ENCODE measurements at places on chromosomes 2 and 18.

GRCh38 chr18:50769463-50769862 is 50.4 kb downstream of the MRO start:
- DNase-seq = no peak

DNA sequence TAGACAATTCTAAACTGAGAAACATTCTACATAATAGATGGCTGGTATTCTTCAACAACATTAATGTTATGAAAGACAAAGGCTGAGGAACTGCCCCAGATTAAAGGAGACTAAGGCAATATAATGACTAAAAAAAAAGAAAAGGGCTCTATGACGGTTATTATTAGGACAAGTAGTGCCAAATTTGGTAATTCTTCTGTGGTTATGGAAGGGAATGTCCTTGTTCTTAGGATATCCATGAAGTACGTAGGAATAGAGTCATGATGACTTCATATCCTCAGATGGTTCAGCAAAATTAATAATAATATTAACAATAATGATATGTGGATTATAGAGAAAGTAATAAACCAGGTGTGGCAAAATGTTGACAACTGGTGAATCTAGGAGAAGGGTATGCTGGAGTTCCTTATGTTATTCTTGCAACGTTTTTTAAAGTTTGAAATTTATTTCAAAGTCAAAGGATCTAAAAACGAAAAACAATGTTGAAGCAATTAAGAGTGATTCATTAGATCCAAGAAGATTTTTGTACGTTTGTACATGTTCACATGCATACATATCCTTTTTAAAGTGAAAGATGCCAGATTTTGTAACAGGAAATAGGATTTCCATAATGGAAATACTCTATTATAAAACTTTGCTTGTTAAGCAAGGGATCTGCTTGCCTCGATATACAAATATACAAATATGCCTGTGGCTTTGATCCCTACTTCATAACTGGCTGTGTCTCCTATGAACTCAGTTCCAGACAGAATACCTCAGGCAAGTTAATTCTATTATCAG is 27.7 kb upstream of the STRN start:
- DNase-seq = no peak

DNA sequence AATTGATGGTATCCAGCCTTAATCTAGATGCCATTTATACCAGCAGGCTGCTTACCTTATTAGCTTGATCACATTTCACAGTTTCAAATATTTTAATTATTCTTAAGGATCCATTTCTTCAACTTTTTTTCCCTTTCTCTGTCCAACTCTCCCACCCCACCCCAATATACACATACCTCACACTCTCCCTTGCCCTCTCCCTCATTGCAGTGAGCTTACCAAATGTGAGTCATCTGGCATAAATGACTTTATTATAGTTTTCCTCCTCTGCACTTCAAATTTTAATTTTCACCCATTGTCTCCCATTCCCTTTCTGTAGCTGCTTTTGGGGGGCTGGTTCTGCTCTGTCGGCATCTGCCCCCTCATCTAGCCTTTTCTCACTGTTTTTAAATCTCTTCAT is 12.9 kb downstream of the HTR2B start:
- DNase-seq = no peak

GRCh38 chr18:40662898-40663437 is 1292.1 kb upstream of the PIK3C3 start:
- no peak for DNase-seq

GRCh38 chr2:165064743-165065142 is 109.4 kb upstream of the SLC38A11 start:
- DNase-seq = no peak

DNA sequence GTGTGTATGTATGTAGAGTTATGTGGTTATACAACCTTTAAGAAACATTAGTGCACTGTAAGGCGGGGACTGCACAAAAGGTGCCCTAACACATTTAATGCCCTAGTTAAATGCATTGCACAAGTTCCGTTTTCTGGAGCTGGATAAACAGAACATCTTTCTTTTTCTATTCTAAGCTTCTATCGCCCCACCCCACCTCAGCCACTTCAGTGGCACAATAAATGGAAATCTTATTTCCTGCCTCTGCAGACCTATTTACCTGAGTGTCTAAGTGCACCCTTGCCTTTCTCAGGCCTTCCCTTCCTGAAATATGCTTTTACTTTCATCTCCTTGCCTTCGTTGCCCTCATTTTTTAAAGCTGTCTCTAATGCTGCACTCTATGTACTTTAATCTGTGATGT is 123.5 kb downstream of the TANC1 start:
- DNase-seq = no peak

DNA sequence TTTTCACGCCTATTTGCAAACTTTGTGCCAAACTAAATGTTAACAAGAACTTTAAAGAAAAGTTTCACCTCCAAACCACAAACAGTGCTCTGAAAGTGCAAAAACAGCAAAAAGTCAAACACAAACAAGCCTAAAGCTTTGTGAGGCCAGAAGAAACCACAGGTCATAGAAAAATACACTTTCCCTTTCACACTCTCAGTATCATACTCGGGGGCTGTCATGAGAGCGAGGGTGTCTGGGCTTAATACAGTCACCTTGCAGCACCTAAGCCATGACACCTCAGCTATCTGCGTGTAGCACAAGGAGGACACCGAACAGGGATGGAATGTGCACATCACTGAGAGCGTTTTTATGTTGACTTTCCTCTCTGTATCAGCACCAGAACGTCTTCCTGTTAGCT is 26.6 kb upstream of the SEH1L start:
- DNase-seq = no peak

GRCh38 chr18:26809346-26809745 is 56.2 kb downstream of the AQP4 start:
- DNase-seq = no peak

- DNase-seq = peak; percentile 35
These were observed 118.3 kb upstream of the CWC22 start for GRCh38 chr2:180125245-180125962.

- DNase-seq = no peak
These were observed 30.9 kb upstream of the GRP start for GRCh38 chr18:59189008-59189407.

GRCh38 chr2:219995991-219996765 is 368.7 kb downstream of the SLC4A3 start:
- no peak for DNase-seq

DNA sequence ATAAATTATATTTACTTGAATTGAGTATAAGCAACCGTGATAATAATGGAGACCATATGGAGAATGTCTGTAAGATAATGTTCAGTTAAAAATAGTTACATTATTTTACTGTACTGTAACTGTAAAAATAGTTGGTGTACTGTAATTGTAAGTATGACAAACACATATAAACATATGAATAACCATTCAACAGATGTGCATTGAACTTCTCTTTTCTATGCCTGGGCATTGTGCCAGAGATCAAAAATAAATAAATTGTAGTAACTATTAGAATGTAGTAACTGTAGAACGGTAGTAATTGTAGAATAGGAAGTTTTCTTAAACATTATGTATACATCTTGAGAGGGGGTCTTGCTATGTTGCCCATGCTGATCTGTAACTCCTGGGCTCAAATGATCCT is 287.4 kb upstream of the EPAS1 start:
- DNase-seq = no peak

DNA sequence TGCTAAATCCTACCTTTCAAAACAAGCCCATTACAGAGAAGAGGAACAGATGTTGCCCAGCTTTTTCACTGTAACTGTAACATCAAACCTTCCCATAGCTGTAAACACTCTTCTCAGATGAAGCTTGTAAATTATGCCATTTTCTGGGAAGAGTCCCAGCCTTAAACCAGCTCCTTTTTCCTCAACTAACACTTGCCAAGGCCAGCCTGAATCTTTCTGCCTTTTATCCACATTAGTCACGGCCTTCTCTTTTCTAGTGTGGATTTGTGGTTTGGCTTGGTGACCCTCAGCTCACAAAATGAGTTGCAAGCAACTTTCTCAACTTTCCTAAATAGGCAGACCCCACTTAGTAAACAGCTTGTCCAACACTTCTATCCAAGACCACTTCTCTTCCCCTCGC is 90.2 kb downstream of the CABLES1 start:
- no peak for DNase-seq

DNA sequence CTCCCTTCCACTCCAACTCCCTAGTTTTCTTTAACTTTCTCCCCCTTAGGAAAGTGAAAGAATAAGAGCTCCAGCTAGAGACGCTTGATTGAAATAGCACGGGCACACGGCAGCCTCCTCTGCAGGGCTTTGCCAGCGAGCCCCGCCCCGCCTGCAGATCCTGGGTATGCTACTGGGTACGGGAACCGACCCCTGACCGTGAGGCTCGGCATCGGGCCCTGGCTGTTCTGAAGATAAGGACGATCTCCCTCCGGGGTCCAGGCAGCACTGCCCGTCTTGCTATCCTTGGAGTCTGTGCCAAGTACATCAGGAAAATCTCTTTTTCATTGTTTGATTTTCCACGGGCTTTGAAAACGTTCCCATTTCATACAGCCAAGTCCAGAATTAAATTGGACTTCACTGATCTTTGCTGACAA is 284.5 kb downstream of the MTX2 start:
- peak; percentile 75 for DNase-seq

DNA sequence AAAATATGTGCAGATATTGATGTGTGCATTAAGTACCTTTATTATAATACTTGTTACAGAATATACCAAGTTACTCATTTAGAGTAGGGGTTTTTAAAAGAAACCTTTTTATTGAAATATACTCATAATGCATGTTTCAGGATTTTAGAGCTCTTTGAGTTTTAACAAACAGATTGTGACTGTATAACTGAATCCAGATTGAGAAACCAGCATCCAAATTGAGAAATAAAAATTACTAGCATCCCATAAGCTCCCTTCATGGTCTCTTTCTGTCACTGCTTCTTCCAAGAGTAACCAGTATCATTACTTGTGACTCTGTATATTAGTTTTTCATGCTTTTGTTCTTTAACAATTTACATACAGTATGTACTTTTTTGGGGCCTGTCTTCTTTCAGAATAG is 156.9 kb downstream of the UBR3 start:
- no peak for DNase-seq

DNA sequence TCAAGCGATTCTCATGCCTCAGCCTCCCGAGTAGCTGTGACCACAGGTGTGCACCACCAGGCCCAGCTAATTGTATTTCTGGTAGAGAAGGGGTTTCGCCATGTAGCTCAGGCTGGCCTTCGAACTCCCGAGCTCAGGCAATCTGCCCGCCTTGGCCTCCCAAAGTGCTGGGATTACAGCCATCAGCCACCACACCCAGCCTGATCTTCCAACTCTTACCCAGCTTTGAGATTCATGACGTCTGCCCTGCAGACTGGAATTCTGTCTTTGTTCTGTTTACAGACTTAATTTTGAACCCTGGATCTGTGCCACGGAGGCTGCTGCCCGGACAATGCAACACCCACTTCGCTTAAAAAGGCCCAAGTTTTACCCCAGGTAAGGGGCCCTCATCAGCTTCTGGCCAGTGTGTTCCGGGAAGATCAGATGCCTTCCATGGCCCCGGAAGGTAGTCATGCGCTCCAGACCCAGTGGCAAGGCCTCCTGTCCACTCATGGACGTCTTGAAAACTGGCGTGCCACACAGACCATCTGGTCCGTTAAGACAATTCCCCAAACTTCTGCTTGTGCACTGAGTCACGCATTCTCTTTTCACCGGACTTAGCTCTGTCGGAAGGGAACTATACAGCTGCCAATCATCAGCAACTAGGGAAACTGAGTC is 5.5 kb downstream of the PXDN start:
- no peak for DNase-seq

GRCh38 chr2:111994042-111994441 is 61.0 kb upstream of the TMEM87B start:
- DNase-seq = no peak

- no peak for DNase-seq
These were observed 11.8 kb upstream of the DSG2 start for GRCh38 chr18:31486165-31486564.

- no peak for DNase-seq
These were observed 1.1 kb downstream of the COBLL1 start for GRCh38 chr2:164840458-164840929.

GRCh38 chr18:48662011-48662661 is 123.3 kb downstream of the CTIF start:
- peak; percentile 21 for DNase-seq

DNA sequence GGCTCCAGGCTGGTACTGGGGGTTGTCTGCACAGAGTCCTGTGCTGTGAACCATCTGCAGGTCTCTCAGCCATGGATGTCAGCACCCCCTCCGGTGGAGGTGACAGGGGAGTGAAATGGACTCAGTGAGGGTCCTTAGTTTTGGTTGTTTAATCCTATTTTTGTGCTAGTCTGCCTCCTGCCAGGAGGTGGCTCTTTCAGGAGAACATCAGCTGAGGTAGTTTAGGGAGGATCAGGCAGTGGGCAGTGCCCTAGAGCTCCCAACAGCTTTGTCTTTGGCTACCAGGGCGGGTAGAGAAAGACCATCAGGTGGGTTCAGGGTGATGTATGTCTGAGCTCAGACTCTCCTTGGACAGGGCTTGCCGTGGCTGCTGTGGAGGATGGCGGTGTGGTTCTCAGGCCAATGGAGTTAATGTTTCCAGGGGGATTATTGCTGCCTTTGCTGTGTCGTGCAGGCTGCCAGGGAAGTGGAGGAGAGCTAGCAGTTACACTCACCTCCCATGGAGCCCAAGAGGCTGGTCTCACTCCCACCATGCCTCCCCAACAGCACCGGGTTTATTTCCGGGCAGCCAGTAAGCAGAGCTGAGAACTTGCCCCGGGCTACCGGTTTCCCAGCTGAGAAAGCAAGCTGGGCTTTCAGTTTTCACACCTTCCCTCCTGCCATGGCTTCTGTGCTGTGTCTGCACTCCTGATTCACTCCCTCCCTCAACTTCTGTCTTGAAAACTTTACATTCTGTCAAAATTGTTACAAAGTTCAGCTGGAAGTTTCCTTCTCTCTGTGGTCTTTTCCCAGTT is 563.4 kb downstream of the XIRP2 start:
- no peak for DNase-seq

DNA sequence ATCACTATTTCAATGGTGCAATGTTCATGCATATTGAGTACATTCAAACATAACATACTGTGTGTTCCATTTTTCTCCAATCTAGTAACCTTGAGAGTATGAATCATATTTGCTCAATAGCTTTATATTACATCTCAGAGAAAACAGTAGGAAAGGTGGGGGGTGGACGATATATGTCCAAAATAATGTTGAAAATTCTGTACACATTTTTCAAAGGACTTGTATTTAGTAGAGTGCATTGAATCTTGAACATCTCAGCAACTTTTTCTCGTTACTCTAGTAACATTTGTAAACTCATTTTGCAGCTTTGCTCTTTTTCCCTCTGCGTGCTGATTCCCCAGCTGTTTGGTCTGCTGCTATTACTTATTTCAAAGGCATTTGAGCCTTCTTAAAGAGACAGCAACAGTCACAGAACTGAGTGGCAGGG is 1487.0 kb downstream of the LRP1B start:
- DNase-seq = peak; percentile 58

DNA sequence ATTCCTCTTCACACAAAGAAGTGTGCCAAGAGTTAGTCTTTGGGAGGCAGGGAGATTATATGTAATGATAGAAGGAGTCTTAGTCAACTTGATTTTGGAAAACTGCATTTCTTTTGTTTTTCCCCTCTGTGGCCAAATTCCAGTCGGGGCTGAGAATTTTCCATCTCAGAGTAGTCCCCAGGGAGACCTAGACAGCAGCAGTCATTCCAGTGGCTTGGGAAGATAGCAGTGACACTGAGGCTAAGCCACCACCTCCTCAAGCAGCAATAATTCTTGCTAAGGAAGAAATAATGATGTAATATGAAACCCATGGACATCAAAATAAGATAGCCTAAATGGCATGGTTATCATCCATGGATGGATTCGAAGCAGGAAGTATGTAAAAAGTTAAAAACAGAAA is 21.0 kb upstream of the CCDC141 start:
- DNase-seq = no peak

Data from A549 (cell line).